Progenitor cell of endocrine pancreas (in vitro differentiated cells): ENCODE measurements at places on chromosomes 11 and 22.

DNA sequence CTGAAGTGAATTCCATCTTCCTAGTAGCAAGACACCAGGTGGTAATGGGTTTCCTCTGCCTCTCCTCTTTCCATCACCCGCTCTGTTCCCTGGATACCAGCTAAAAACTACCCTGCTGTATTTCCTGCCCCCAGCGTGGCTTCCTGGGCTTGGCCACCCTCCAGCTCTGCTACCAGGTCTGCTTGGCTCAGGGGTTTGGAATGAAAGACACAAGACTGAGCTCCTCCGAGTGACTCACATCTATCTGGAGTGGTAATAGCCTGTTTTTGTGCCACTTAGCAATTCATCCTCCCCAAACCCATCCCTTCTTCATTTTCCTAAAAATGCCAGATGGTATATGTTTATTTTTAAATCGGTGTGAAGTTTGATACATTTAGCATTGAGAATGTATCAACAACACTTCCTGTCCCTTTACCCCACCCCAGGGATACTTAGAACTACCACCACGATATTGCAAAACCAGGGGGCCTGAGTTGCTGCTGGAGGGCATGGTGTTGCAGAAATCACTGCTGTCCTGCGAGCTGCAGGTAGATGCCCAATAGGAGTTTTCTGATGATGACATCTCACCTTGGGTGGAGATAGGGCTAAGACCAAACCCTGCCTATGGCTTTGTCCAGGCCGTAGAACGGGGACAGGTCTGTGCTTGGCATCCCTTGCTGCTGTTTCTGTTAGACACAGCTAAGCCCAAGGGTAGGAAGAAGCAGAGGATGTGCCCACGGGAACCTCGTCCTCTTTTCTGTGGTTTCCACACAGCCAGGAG is 7.5 kb upstream of the MICAL3 start:
- DNase-seq: no peak

DNA sequence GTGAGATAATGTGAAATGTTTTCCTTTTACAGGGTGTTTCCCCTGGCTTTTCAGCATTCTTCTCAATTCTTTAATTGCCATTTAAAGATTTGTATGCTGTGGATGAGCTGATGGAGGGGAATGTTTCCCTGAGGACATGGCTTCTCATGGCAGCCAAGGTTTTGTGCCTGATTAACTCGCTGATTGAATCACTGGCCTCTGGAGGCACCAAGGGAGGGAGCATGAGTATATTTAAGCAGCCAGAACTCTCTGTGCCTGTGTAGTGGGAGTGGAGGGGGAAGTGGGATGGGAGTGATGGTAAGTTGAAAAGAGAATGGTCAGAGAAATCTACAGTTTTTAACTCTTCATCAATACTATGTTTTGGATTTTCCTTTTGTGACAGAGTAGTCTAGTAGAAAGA is 88.7 kb downstream of the STIM1 start:
- DNase-seq: no peak

GRCh38 chr11:119363851-119364590 is 17.5 kb downstream of the USP2 start:
- no peak for DNase-seq

DNA sequence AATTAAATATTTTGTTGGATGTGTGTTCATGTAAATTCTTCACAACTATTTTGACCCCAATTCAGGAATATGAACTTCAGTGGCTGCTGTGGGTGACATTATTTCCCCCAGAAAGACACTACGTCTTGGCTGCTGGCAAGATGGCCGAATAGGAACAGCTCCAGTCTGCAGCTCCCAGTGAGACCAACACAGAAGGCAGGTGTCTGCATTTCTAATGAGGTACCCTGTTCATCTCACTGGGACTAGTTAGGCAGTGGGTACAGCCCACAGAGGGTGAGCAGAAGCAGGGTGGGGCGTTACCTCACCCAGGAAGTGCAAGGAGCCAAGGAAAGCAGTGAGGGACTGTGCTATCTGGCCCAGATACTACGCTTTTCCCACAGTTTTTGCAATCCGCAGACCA is 65.3 kb downstream of the ZBTB44 start:
- DNase-seq: no peak

DNA sequence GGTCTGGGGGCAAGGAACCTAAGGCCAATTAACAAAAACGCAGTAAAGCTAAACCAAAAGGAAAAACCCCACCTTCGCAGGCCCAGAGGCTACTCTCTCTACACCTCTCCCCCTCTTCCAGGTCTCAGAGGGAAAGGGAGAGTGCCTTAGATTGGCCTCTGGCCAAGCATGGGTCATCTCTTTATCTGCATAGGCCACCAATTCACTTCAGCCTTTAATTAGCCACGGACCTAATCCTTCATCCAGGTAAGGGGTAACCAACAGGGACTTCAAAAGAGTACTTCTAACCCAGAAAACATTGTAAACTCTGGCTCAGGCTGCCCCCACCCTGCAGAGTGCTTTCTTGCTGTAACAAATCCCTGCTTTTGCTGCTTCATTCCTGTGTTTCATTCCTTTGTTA is 9.4 kb downstream of the VSTM5 start:
- DNase-seq: no peak

DNA sequence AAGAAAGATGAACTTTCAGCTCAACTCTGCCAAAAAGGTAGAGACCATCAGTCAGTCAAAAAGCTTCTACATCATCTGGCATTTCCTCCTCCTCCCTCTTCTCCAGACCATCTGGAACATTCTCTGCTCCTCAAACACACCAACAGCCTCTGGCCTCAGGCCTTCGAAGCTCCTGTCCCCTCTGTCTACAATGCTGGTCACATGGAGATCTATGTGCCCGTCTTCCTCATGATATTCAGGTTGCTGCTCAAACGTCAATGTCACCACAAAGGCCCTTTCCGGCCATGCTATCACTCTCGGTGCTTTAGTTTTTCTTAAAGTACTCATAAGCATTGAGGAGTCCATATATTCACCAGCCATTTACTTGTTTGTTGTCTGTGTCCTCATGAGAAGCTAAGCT is 146.2 kb downstream of the SPATA19 start:
- DNase-seq: no peak

- DNase-seq: no peak
Observed at GRCh38 chr11:88623531-88623930, 286.0 kb upstream of the CTSC start.

- DNase-seq: no peak
Observed at GRCh38 chr11:24747275-24748251, 250.7 kb downstream of the LUZP2 start.

GRCh38 chr11:57397394-57397990 is 7.0 kb upstream of the PRG2 start:
- no peak for DNase-seq

- no peak for DNase-seq
Observed at GRCh38 chr11:111465400-111465799, 46.8 kb downstream of the BTG4 start.

GRCh38 chr11:109783014-109783413 is 310.2 kb upstream of the ZC3H12C start:
- DNase-seq: no peak

GRCh38 chr11:96001037-96001436 is 77.1 kb upstream of the MTMR2 start:
- no peak for DNase-seq

GRCh38 chr11:1660111-1660867 is 30.7 kb downstream of the KRTAP5-5 start:
- no peak for DNase-seq

DNA sequence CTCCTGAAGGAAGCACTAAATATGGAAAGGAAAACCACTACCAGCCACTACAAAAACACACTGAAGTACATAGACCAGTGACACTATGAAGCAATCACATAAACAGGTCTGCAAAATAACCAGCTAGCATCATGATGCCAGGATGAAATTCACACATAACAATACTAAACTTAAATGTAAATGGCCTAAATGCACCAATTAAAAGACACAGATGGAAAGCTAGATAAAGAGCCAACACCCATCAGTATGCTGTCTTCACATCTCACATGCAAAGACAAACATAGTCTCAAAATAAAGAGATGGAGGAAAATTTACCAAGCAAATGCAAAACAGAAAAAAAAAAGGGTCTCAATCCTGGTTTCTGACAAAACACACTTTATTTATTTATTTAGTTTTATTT is 171.7 kb downstream of the TTC28 start:
- no peak for DNase-seq

- DNase-seq: no peak
Observed at GRCh38 chr11:70682056-70682455, 283.7 kb downstream of the CTTN start.

DNA sequence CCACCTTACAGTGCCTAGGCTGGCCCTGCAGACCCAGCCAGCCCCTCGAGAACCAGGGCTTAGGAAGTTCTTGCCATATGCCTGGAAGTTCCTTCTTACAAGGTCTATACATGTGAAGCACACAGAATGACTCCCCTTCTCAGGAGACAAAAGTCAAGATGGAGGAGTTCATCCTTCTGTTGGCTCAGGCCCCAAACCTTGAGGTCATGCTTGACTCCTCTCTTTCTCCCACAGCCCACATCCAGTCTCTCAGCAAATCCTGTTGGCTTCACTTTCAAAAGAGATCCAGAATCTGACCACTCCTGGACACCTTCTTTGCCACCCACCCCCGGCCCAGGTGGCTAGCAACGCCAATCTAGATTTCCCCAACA is 1.7 kb upstream of the CD248 start:
- no peak for DNase-seq

DNA sequence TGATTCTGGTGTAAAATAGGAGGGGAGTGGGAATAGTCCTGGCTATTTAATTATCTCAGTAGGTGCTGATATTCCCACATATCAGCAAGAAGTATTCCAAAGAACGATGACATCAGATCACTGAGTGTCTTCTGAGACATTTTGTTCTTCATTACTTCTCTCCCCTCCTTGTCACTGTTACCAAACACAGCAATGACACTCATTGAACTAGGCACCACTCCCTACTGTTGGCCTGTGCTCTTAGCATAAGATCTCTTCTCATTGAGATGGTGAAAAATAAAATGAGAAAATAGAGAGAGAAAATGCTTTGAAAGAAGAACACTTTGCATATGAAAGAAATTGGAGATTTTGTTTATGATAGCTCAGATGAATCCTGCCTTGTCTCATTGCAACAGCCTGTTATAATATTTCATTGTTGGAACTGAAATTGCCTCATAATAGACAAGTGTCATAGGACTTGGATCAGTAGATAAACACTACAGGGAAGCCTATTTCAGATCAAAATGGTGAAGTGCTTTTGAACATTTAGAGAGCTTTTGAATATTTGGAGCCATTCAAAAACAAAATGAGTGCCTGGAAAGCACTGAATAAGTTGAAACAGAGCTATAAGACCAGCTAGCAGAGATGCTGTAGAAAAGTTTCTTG is 11.3 kb upstream of the ETS1 start:
- DNase-seq: no peak

GRCh38 chr11:45853332-45854219 is 6.3 kb downstream of the CRY2 start:
- no peak for DNase-seq

DNA sequence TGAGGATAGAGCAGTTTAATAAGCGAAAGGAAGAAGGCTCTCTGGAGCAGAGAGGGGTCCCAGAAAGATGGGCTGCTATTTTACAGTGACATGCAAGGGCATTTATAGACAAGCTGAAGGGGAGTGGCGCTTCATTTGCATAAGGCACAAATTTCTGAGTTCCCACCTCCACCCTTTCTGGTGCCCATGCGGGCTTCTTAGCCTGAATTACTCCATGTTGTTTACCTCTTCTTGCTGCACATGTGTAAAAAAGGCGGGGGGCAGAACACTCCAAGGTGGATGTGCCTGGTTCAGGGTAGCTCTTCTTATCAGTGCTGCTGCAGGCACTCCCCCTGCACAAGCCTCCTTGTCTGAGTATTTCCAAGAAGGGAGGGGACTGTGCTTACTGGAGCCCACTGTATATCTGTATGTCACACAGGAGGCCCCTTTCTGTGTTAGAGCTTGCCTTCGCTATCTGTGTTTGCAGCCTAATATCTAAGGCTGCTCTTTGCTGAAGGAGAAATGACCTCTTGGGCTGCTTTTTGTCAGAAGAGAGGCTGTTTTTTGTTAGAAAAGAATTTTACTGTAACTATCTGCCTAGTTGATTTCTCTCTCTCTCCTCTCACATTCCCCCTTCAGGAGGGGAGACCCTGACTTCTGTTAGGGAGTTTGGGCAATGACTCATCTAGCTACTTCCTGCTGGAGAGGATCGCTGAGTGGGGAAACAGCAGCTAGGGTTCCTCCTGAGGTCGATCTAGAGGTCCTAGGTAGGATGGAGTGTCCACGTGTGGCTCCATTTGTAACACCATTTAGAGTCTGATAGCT is 1057.0 kb upstream of the CNTN5 start:
- DNase-seq: no peak

DNA sequence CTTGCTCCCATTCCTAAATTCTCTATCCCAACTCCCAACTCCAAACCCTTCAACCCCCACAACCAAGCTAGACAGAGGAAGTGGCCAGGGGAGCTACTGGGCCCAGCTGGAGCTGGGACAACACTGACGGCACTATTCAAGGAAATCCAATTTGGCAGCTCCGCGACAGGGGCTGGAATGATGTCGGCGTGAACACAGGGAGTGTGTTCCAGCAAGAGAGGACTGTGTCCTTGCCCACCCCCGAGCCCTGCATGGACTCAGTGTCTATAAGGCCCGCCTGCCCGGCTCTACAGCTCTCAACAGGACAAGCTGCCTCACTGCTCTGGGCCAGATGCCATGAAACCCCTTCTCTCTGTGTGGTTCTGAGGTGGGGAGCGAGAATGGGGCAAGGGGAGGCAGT is 11.3 kb downstream of the PCSK7 start:
- DNase-seq: no peak

GRCh38 chr22:36399472-36399778 is 11.7 kb upstream of the MYH9 start:
- DNase-seq: no peak

DNA sequence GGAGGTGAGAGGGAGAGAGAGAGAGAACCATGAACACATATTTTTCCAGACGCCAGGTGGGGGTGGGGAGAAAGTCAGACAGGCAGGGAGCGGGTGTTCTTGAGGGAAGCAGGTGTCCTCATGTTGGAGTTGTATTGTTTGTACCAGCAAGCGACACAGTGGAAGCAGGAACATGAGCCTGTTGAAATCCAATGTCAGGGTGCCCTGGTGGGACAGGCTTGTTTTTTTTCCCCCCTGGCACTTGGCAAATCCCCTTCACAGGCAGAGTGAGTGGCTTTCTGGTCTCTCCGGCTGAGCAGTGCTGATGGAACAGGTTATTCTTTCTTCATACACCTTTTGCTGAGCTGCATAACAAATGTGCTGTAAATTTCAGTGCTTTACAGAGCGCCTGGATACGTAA is 125.6 kb downstream of the GRIK4 start:
- DNase-seq: no peak

- no peak for DNase-seq
Observed at GRCh38 chr11:75100314-75100713, 3.6 kb upstream of the OR2AT4 start.

GRCh38 chr11:62402226-62402959 is 16.4 kb upstream of the SCGB1A1 start:
- no peak for DNase-seq
